ENCODE measurements at places on chromosomes 4 and X.

DNA sequence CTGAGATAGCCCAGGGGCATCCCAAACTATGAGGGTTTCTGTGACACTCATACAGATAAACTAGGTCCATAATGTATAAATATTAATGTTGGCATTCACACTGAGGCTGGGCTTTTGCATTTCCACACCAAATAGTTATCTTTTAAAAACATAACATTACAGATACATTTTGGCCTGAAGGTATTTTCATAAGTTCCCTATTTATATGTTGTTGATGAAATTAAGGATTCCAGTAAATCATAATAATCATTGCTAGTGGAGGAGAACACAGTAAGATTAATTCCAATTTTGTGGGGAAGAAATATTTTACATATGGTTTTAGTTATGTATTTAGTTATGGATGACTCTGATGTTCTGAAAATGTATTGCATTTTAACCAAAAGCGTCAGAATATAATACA lies 479.6 kb downstream of the CCSER1 start:
- DNase-seq: no peak

DNA sequence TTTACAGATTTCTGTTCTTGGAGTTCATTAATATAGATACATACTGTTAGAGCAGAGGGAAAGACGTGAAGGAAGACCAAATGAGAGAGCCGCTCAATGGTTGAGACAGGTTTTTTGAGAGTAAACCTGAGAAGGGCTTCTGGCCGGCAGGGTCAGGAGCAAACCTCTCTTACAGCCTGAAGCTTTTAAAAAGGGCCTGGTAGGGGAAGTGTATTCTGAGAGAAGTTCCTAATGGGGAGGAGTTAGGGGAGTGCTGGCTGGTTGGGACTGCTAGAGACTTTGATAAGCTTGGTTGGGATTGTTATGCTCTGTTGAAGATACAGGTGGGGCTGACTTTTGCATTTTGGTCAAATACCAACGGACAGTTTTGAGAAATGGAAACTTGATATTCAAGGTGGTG lies 186.8 kb upstream of the PABPC4L start:
- DNase-seq: no peak

DNA sequence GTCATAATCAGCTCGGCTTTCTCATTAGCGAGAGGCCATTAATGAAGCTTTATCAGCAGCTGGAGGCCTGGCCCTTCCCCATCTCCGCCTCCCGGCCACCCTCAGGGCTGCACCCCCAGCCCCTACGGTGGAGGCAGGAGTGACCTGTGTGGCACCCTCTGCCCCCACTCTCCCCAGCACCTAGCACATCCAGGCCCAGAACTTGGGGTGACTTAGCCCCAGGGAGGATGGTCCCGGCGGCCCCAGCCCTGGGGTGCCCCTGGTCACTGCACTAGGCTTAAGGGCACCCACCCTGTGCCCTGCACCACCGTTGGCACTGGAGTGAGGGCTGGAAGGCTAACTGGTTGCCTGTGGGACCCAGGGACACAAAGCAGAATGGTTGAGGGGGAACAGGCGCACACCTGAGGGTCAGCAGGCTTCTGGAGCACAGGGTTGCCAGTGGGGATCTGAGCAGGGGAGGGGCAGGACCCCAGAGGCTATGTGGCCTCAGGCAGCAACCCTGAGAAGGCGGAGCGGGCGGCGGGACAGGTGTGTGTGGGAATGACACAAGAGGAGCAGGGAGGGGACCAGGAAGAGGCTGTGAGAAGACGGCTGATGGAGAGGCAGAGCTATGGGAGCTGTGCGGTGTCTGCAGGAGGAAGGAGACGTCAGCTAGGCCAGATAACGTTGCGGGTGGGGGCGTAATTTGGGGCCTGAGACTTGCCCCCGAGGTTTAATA lies 120.2 kb downstream of the FAM53A start:
- no peak for DNase-seq

DNA sequence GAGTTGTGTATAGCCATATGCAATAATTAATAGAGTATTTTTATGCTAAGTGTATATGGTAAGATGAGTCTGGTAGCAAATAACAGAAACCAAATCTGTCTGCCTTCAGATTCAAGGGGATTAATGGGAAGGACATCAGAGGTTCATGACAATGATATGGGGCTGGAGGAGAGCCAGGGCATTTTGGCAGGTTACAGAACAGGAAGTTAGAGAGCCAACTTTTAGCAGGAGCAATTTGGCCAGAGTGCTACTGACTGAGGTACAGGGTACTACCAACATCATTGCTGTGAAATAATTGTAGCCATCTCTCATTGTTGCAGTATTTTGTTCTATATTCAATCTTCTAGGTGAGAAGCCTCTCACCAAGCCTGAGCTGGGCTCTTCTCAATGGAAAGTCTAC lies 210.9 kb upstream of the FAM47A start:
- DNase-seq: no peak

DNA sequence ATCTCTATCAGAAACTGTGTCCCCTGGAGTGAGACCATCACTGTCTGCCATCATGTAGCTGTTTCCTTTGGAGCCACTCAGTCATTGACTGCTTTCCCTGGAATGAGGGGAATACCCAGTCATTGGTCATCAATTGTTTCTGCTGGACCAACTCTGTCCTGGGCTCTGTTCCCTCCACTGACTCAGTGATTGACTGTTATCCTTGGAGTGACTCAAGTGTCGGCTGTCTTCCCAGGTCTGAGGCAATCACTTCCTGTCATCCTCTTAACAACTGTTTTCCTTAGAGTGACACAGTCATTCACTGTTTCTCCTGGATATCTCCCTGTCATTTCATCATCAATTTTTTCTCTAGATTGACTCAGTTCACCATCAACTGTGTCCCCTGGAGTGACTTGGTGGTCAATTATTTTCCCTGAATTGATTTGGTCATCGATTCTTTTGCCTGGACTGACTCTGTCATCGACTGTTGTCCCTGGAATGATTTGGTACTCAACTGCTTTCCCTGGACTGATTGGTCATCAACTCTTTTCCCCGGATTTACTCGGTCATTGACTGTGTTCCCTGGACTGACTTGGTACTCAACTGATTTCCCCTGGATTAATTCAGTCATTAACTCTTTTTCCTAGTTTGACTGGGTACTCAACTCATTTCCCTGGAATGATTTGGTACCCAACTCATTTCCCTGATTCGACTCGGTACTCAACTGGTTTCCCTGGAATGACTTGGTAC lies 327.9 kb upstream of the VCX start:
- no peak for DNase-seq

- DNase-seq: no peak
Observed at GRCh38 chrX:76921176-76921575, 493.7 kb downstream of the MAGEE1 start.

GRCh38 chr4:118845552-118846050 lies 9.7 kb upstream of the SEC24D start:
- no peak for DNase-seq

- DNase-seq: peak; percentile 34
Observed at GRCh38 chr4:118981839-118982381, 93.3 kb downstream of the SYNPO2 start.

DNA sequence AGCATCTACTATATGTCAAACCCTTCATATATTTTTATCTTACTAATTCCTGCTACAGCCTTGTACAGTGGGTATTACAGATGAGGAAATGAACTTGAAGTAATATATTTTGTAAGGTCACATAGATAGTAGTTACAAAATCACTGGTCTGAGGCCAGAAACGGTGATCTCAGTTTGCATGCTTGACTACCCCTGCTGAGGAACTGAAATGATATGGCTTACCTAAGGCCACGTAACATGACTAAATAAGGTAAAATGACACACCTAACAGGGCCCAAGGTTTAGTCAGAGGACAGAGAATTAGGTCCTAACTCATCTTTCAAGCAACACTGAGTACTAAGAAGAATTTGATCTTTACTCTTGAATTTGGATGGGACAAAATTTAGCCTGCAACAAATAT lies 1.5 kb upstream of the COMMD8 start:
- no peak for DNase-seq

GRCh38 chrX:44062840-44063239 lies 89.7 kb upstream of the NDP start:
- DNase-seq: no peak

- DNase-seq: no peak
Observed at GRCh38 chr4:1294424-1294823, 4.7 kb downstream of the MAEA start.

DNA sequence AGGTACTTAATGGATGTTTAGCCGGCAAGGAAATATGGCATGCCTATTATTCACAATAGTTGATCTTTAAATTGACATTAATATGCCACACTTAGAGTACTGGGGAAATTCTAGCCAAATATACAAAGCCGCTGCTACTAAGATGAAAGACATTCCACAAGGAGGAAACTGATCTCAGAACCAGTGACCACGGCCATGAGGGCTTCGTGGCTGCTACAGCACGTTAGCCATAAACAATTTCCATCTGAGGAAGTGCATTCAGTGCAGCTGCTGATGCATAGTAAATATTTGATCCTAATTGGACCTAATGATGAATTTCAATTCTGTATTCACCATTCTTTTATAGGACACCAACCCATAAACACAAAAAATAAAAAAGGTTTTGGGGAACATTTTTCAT lies 59.1 kb downstream of the SORBS2 start:
- no peak for DNase-seq

DNA sequence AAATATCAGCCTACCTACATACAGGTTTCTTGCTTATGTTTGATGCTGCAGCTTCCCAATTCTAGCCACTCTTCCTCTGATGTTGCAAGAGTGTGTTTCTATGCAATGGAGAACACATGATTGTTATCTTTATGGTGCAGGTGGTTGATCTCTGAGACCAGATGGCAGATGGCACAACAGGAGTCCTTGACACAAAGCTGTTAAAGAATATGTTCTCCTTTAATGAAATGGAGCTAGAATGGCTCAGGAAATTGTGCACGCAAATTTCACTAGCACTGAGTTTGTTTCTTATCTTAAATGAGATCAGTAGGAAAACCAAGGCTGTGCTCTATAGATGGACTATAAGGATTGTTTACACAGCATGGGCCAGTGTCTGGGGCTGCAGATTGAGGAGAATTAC lies 29.9 kb upstream of the TTC29 start:
- no peak for DNase-seq

DNA sequence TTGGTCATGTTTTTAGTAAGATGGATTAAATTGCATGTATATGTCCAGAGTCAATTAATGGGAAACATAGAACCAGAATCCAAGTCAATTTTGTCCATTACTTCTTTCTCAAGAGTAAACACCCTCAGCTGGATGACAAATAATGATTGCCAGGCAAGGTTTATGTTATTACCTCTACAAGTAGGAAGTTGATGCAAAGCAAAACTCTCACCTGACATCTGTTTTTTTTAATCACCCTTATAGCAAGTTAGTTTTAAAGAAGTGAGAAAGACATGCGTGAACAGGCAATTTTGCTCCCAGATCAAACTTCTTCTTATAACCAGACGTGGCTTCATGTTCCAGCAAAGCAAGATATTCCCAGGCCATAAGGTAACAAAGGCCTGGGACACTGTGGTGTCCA lies 348.5 kb upstream of the FTHL17 start:
- DNase-seq: no peak

DNA sequence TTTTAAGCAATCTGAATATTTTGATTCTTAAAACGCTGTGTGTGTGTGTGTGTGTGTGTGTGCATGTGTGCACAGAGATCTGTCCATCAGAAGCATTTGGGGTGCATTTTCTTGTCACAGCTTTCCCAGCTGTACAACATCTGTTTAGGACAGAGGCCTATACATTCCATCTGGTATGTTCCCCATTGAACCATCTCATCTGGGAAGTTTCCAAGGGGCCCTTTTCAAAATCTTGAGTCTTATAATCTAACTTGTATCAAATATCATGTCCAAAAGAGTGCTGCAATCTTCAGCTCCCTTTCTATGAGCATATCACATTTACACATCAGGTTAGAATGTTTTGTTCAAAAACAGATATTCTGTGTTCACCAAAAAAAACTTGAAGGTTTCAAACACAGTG lies 16.5 kb upstream of the MID1 start:
- DNase-seq: no peak

GRCh38 chr4:13642170-13642950 lies 14.8 kb upstream of the BOD1L1 start:
- DNase-seq: no peak

- DNase-seq: no peak
Observed at GRCh38 chrX:77087529-77088169, 359.5 kb upstream of the FGF16 start.

DNA sequence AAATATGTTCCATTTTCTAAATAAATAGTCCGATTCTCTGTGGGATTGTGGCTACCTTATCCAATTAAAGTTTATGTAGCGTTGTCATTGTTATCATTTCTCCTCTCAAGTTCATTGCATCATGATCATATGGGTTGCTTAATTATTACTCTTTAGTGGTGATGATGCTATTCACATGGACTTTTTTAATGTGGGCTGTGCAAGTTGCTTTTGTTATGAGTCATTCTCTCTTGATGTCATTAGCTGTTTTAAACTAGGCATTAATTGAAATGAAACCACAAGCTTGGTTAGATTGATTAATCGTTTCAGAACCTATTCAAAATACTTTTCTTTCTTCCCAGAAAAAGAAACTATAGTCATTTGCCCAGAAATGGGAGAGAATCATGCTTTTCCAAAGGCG lies 38.2 kb downstream of the NHS start:
- DNase-seq: no peak

DNA sequence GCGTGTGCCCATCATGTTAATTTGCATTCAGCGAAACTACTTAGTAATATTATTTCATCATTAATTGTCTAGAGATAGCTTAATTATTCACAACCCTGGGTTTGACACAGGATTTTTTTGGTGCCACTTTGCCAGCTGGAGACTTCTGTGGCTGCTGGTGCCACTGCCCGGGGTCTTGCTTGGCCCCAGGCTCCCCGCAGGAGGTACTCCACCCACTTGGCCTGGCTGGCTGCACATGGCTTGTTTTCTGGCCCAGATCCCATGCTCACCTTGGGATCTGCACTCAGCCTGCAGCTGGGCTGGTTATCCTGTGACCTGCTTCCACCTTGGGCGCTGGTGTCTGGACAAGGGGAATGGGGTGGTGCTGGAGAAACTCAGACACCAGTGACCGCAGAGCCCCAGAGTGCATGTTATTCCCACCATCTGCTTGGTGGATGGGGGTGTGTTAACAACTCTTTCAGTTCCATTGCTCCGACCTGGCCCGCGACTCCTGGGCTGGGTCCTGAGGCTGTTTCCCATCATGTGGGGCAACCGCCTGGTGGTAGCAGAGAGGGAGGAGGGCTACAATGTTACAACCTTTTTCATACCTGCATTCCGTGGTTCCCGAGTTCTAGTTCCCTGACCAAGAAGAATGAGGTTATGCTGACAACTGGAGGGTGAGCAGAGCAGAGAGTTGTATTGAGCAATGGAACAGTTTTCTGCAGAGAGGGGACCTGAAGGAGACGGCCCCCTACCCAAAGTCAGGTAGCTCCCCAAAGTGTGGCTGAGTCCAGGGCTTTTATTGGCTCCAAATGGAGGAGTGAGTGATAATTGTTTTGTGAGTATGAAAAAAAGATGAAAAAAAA lies 1950.0 kb upstream of the IGFBP7 start:
- DNase-seq: no peak

- DNase-seq: no peak
Observed at GRCh38 chr4:35253331-35253730, 991.0 kb downstream of the ARAP2 start.

DNA sequence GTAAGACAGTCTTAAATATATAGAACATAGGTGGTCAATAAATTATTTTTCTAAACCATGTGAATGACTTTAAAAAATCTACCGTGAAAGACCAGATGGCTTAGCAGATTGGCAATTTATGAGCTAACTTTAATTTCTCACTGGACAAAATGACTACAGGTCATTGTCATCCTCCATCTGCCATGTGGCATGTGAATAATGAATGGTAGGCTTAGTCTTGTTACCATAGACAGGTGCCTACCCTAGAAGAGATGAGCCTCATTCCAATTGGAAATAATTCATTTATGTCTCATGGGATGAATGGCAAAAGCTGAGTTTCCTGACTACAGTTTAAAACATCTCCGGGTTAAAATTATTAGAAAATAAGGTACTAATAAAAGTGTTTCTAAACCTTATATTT lies 1043.3 kb downstream of the FAT4 start:
- DNase-seq: no peak

Measured in NCI-H1436 (cell line).